ENCODE measurements at places on chromosomes 2 and 18.

DNA sequence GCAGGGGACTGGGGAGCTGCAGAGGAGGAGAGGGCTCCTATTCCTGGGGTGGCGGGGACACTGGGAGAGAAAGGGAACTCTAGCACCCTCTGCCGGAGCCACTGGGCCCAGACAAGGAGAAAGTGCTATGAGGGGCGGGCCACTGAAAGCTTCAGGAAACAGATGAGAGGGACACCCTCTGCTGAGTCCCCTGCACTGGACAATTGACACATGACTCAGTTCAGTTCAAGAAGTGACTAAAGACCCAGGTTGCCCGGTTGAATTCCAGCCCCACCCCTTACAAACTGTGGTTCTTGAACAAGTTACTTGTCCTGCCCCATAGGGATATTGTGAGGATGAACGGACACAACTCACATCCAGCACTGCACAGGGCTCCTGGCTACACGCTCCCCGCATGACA, 5.0 kb downstream of the RUFY4 start:
- DNase-seq: peak; percentile 28

DNA sequence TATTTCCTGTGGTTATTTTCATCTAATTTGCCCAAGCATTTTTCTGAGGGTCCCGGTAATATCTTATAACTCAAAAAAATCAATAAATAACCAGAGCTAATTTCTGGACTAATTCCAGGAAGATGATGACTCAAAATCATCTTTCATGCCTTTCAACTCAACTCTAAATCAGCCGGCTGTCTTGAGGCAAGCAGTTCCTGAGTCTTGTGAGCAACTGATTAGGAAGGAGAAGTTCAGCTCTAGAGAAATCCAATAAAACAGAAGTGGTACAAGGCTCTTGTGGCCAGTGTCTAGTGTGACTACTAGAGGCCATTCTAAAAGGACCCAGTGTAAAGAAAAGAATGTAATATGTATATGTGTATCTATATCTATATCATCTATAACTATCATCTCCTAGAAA, 890.4 kb downstream of the TRIB2 start:
- no peak for DNase-seq

DNA sequence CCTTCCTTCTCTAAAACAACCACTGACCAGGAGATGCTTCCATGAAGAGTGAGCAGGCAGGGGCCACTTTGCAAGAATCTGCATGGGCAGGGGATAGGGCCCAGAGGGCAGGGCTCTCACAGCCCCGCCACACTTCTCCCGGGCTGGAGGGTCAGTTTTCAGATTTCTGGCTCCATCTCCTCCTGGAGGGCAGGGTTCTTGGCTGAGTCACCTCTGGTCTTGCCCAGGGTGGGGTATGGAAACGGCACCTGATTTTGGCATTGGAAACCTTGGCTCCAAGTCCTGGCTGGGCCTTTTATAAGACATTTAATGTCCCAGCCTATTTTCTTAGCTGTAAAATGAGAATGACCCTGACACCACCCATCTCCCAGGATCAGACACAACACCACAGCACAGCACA, 27.6 kb upstream of the ASPRV1 start:
- no peak for DNase-seq

DNA sequence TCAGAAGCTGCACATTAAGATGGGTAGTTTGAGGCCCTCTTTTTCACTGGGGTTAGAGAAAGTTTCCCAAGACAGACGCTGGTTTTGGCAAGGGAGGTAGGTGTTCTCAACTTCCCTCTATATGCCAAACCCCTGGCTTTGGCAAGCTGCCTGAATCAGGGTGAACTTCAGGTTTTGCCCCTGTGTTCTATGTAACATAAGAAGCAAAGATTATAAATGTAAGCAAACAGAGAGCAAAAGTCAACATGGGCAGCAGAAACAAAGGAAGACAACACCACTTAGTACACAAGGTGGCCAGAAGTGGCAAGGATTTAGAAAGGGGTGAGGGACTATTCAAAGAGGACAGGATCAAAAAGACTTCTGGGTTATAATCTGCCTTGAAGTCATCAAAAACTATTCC, 70.5 kb upstream of the TFCP2L1 start:
- no peak for DNase-seq

- no peak for DNase-seq
Observed at GRCh38 chr18:79365701-79366100, 30.0 kb upstream of the NFATC1 start.

GRCh38 chr18:58991167-58991798, 126.6 kb downstream of the ZNF532 start:
- peak; percentile 23 for DNase-seq

GRCh38 chr2:42463570-42463969, 30.2 kb downstream of the KCNG3 start:
- no peak for DNase-seq

DNA sequence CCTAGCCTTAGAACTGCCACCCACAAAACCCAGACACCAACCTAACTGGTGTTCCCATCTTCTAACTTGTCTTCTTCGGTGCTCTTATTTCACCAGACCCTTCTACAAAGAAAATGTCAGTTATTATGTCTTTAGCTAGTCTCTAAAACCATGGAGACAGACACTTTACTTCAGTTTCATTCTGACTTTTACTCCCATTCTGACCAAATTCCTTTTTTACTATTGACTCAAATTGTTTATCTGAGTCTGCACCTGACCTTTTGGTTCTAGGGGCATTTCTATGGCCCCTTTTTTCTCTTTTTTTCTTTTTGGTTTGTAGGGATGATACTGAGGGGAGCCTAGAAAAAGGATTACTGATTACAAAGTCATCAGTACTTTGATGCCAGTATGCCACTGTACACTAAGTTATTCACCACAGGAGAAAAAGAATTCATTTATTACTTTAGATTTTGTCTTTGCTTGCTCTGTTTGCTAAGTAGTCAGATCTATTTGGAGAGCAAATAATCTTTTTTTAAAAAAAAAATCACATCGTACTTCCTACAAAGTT, 6.8 kb upstream of the SLC1A4 start:
- no peak for DNase-seq

GRCh38 chr2:43950383-43951008, 45.3 kb downstream of the LRPPRC start:
- no peak for DNase-seq

DNA sequence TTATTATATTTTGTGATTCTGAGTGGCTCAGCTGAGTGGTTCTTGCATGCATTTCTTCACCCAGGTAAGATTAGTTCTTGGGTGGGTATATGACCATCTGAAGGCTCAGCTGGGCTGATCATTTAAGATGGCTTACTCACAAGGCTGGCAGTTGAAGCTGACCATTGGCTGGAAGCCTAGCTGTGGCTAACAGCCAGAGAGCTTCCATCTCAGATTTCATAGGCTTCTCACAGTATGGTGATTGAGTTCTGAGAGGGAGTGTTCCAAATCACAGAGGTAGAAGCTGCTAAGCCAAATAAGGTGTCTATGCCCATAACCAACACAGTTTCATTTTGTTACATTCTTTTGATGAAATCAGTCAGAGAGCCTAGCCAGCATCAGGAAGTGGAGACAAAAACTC, 117.4 kb upstream of the RPRM start:
- DNase-seq: no peak

DNA sequence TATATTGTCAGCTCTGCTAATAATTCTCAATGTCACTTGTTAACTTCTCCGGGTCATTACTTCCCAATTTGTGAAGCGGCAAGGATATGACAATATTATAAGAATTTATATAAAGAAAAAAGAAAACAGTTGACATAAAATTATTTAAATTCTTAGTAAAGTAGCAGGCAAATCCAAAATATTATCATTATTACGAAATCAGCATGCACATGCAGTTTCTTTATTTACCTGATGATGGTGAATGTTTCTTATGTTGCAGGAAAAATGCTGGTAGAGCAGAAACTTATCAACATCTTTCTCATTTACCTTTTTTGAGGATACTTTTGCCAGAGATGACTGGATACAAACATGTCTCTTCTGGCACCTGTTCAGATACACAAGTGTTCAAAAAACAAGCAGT, 38.1 kb downstream of the SRBD1 start:
- DNase-seq: no peak

DNA sequence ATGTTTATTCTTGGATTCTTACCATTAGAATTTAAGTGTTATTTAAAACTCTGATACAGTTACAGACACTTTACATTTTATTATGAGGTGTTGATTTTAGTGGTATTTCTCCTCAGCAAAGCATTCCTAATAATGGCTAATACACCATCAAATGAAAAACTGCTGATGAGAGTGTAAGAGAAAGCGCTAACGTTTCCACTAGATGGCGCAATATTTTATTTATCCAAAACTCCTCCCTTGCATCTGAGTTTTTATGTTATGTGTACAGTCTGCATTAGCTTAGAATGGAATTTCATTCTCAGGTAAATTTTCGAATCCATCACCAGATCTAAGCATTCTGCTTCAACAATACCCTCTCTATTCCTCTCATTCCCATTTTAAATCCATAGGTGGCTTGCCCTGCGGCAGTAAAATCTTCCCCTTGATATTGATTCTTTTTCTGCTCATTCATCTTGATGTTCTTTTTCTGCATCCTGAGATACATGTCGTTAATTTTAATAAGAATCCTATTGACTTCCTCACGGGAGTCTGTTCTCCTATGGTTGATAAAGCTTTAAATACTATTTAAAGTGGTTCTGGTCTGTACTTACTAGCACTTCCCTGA, 53.9 kb downstream of the PRKRA start:
- DNase-seq: peak; percentile 35

GRCh38 chr2:171995586-171995985, 4.2 kb upstream of the METAP1D start:
- DNase-seq: no peak

GRCh38 chr2:100137318-100137717, 5.1 kb downstream of the AFF3 start:
- DNase-seq: no peak

DNA sequence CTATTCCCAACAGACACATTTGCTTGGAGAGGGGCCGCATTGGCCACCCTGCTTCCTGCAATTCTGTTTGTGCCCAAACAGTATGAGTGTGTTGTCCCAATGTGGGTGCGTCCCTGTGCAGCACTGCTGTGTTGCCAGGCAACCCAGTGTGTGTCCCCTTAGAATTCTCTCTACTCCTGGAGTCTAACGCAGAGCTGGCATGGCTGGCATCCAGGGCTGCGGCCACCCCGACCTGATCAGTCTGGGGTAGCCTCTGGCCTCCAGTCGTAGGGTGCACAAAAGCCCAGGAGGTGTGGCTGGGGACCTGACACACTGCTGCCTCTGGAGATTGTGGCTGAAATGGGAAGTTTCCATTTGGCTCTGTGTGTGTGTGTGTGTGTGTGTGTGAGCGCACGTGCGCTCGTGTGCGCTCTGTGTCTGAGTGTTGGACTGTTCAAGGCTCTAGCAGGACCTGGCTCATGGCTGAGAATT, 48.0 kb downstream of the TEX44 start:
- DNase-seq: no peak

GRCh38 chr18:75047240-75047961, 161.5 kb downstream of the PTGR3 start:
- DNase-seq: no peak

DNA sequence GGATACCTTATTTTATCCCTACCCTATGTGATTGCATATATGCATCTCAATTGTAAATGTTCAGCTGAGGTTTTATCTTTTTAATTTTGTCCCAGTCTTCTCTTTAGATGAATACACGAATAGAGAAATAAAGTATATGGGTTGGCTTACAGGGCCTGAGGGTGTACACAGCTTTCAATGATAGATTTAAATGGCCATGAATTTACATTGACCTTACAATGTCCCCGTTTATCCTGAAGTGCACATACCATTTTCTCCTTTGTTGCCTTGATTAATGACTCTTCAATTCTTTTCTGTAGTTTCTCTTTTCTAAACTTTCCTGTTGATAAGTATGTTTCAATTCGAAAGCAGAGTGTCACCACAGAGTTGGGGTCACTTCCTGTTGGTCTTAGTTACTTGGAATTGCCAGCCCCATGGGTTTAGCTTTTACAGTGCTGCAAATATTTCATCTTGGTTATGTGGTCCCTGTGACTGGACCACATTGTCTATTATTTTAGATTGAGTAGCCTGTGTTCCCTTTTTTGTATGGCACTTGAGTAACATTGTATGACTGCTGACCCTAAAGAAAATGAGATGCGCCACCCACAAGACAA, 1616.3 kb upstream of the ACVR2A start:
- no peak for DNase-seq

- DNase-seq: no peak
Observed at GRCh38 chr2:125581557-125581956, 1074.4 kb upstream of the GYPC start.

DNA sequence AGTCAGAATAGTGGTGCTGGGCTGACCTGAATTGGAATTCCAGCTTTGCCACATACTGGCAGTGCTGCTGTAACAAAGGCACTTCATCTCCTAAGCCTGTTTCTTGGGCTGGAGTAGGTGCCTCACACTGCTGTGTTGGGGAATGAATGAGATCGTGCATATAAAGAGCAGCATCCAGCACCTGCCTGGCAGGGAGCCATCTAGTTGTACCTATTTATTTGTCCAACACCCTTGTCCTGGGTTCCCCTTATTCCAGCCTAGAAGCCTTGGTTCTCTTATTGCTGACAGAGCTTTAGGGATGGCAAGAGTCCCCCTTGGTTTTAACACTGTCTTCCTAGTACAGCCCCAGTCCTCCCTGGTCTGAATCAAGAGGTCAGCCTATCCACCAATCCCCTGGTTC, 275.3 kb upstream of the RAB12 start:
- no peak for DNase-seq

- DNase-seq: no peak
Observed at GRCh38 chr18:25299426-25300300, 52.3 kb downstream of the ZNF521 start.

DNA sequence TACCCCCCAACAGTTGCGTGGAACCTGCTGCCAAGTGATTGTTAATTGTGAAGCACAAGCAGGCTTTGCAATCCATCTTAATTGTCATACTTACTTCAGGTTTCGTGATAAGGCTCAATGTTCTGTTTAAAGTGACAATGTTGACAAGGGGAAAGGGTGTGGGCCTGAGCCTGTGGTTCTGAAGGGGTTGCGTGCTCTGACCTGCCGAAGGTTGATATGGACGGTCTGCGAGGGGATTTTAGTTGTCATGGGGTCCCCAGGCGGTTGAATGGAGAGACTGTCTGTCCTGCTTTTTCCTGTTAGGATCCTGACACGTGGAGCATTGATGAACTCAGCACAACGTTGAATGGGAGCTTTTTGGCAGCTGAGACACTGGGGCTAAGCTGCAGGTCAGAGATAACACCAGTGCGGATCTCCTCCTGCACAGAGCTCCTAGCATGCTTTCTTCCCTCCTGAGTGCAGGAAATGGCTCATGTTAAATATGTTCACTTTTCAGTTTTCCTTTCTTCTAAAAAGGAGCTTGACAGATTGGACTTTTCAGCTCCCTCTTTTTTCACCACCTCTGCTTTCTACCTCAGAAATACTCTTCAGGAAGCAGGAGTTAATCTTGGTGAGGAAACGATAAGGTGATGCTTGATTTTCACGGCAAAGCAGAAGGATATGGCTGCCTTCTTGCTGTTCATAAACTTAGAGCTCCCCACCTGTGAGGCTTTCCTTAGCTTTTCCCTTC, 62.9 kb upstream of the ZEB2 start:
- DNase-seq: no peak

DNA sequence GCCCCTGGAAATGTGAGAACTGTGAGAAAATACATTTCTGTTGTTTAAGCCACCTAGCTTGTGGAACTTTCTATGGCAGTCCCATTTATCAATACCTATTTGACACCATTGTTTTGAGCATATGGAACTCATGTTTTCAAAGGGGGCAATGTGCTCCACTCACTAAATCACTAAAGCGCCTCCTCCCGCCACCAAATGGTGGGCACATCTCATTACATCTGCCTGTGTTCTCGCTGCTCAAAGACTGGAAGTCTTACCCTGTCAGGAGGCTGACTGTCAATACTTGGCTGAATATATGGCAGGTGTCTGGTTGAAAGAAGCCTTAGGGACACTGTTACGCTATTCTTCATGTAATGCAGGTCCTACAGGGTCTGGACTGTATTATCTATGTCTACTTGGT, 767.7 kb downstream of the TSN start:
- DNase-seq: no peak
